ENCODE measurements at places on chromosomes 1 and 21.

DNA sequence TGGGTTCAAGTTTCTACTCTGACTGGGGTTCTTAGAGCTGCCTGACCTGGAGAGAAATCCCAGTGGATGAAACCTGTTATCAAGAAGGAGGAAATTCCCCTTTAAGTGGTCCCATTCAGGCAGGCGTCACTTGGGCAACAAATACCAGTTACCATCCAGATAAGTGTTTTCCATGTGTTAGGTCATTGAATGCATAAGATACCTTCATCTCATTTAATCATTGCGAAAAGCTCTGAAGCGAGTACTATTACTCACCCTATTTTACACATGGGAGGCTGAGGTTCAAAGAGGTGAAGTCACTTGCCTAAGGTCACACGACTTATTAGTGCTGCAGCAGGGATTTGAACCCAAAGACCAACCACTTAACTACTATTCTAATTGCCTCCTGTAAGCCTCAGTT lies 45.5 kb upstream of the RPL11 start:
- DNase-seq: no peak

DNA sequence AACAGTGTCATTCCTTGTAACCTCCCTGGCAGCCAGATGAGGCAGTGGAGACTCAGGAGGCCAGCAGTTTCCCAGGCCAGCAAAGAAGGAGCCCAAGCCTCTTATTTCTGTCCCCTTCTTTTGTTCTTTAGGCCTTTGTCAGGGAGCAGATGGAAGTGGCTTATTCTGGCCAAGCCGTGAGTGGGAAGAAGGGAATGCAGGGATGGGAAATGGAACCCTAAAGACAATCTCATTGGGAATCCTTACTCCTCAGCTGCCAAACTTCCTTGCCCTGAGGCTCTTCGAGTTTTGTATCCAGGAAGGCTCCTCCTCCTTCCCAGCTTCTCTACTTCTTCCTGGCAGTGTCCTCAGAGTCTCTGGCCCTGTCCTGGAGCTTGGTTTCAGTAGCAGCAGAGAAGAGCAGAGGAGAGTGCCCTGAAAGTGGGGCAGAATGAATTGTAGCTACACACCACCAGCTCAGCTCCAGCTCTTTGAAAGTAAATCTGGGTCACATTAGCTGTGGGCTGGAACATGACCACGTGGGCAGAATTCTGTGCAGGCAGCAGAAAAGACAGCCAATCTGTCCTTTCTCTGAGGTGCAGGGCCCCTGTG lies 63.9 kb downstream of the NDUFS5 start:
- DNase-seq: no peak

- DNase-seq: no peak
Measured at GRCh38 chr1:97304366-97304765, 582.8 kb downstream of the PTBP2 start.

- no peak for DNase-seq
Measured at GRCh38 chr1:199546323-199546722, 481.2 kb upstream of the NR5A2 start.

DNA sequence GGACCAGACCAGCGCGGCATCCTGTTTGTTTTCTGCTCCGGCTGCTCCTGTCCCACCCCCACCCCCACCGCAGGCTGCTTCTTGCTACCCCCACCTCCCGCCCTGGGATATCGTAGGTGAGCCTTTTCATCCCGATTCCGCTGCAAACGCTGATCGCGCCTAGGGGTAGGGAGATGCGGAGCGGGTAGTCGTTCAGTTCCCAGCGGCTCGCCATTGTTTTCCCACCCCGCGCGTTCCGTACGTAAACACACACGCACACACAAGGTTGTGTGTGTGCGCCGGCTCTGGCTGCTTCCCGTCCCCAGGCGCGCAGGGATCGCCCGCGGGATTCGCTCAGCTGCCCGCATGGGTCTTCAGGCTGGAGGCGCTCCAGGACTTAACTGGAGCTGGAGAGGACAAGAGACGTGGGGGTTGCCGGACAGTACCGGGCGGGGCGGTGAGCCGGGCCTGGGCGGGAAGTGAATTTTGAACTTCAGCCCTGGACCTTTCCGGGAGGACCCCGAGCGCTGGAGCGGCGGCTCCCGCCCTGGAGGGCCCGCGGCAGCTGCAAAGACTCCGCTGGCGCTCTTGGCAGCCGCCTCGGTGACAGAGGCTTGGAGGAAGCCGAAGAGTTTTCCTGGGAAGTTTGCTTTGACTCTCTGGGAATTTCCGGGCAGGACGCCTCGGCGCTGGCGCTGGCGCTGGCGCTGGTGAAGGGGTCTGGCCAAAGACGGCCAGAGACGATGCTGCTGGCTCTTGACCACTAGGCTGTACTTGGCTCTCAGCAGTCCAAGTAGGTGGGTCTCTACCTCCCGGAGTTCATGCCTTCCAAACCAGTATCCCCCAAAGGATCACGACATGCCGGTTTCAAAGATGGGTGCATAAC lies 1.6 kb downstream of the SOX13 start:
- DNase-seq: no peak

- no peak for DNase-seq
Measured at GRCh38 chr1:161073474-161074121, 3.9 kb upstream of the ARHGAP30 start.

All from hematopoietic multipotent progenitor cell treated with erythropoietin and hydrocortisone succinate and interleukin-3 and kit ligand, for 17 days (in vitro differentiated cells).